ENCODE measurements at places on chromosomes 6 and 20. TPM values are rescaled to one million over a fixed set of nuclear protein-coding genes. Genes with fewer than 3 reads are reported as not detected.

Gene PNLDC1
- polyA plus RNA-seq, result 0.14 TPM

- H3K27ac ChIP-seq, result no peak overlapping the region
- peaks cover 99% of the 10 kb centered on the region for H3K27me3 ChIP-seq
- H3K36me3 ChIP-seq, result no peaks in the 10 kb centered on the region
Observed at GRCh38 chr20:682123-682522, 6.5 kb upstream of the SCRT2 start.

Gene SNAP25
- polyA plus RNA-seq, result 10.9 TPM

Gene AK9
- 17.1 TPM for polyA plus RNA-seq

Gene CST4
- polyA plus RNA-seq, result not detected

Gene PLCB4
- 8.3 TPM for polyA plus RNA-seq

DNA sequence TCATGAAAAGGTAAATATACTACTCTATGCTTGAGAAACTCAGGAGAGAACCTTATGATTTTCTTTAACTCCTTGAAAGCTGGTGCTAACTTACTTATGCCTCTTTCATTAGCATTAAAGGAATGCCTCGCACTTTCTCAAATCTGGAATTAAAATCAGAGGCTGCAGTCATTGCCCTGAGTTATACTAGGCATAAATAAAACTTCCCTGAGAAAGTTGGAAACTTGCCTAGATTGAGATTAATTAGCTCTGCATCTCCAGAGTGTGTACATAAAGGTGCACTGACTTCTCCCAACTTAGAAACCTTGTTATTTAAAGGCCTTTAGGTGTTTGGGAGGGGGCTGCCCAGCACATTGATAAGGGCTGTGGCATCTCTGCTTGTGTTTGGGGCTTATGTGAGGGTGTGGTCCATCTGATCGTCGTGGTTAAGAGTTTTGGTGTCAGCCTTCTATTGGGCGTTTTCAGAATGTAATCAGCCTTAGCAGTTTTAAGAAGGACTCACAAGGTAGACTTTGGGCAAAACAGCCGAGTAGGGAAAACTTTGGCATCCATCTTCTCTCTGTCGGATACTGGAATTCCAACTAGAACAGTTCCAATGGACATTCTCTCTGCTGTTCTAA lies 32.1 kb upstream of the CCN6 start:
- H3K4me3 ChIP-seq, result no peak overlapping the region
- DNase-seq, result no peak
- H3K4me1 ChIP-seq, result no peaks in the 10 kb centered on the region
- no peaks in the 10 kb centered on the region for H3K27me3 ChIP-seq
- H3K27ac ChIP-seq, result no peak overlapping the region

DNA sequence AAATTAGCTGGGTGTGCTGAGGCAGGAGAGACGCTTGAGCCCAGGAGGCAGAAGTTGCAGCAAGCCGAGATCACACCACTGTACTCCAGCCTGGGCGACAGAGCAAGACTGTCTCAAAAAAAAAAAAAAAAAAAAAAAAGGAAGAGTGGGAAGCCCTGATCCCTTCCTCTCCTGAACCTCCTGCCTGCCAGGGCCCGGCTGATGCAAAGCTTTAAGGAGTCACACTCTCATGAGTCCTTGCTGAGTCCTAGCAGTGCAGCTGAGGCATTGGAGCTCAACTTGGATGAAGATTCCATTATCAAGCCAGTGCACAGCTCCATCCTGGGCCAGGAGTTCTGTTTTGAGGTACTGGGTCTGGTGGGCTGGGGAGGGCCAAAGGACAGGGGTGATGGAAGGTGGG lies 15.1 kb downstream of the SYNGAP1 start:
- H3K4me1 ChIP-seq, result peaks cover 4% of the 10 kb centered on the region
- no peak overlapping the region for H3K4me3 ChIP-seq
- no peaks in the 10 kb centered on the region for H3K27me3 ChIP-seq
- peaks cover 44% of the 10 kb centered on the region for H3K36me3 ChIP-seq
- DNase-seq, result no peak
- H3K27ac ChIP-seq, result no peak overlapping the region

GRCh38 chr6:118152524-118152923 lies 245.5 kb downstream of the SLC35F1 start:
- H3K27me3 ChIP-seq, result no peaks in the 10 kb centered on the region
- H3K4me3 ChIP-seq, result no peak overlapping the region
- no peak overlapping the region for H3K27ac ChIP-seq
- H3K4me1 ChIP-seq, result no peaks in the 10 kb centered on the region

DNA sequence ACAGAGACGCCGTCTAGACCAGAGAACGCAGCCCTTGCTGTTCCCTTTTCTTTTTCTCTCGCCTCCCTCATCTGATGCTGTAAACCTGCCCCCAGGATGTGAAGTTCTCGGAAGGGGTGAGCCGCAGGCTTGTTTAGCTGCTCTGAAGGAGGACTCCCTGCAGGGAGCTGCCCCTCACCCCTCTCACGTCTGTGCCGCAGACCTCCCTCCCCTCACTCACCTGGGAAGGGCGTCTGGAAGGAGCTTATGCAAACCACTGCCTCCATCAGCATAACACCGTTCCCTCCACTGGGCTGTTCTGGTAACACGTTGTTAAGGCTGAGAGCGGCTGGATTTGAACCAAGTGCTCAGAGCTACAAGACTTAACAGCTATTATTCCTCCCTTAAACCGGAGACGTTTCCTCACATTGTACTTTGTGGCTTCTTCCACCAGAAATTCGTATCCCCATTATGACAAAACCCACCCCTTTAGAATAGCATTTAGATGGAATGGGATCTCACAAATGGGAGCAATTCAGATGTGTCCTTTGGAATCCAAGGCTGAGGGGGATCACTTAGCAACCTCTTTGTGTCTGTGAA lies 99.8 kb downstream of the SMOC2 start:
- no peaks in the 10 kb centered on the region for H3K36me3 ChIP-seq
- no peak overlapping the region for H3K27ac ChIP-seq
- DNase-seq, result no peak

DNA sequence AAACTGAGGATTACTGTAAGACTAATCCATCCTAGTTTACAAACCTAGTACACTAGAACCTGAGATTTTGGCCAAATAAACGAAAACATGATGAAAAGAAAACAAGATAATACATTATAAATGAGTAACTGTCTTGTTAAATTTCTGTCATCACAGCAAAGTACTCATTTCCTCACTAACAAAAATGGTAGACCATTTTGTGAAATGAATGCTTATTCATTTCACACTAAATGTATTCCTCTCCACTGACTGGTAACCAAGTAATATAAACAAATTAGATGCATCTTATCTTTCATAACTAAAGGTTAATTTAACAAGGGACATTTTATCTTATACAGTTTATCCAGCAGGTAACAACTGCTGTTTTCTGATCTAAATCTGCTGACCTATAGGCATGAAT lies 143.7 kb downstream of the REV3L start:
- no peak for DNase-seq
- peaks cover 31% of the 10 kb centered on the region for H3K36me3 ChIP-seq
- no peak overlapping the region for H3K4me3 ChIP-seq
- H3K4me1 ChIP-seq, result no peaks in the 10 kb centered on the region
- H3K27me3 ChIP-seq, result no peaks in the 10 kb centered on the region

GRCh38 chr6:58073263-58073662 lies 755.8 kb downstream of the PRIM2 start:
- H3K4me1 ChIP-seq, result no peaks in the 10 kb centered on the region
- H3K36me3 ChIP-seq, result no peaks in the 10 kb centered on the region
- H3K4me3 ChIP-seq, result no peak overlapping the region
- H3K27ac ChIP-seq, result no peak overlapping the region
- no peak for DNase-seq

Gene NRN1
- polyA plus RNA-seq, result 9.6 TPM

DNA sequence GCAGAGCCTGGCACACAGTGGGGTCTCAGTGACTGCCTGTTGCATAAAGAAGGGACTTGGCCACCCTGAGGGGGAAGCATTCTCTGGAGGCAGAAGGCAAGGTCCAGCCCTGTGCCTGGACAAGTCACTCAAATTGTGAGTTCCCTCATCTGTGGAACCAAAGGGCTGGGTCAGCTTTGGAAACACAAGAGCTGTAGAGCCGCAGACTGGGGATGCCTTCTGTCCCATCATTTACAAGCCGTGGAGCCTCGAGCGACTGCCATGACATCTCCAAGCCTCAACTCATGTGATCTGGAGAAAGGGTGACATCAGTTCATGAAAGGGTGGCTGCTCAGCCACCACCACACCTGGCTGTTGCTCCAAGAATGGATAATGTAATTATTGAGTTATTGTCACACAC lies 20.4 kb upstream of the SIRPD start:
- H3K4me1 ChIP-seq, result no peaks in the 10 kb centered on the region
- no peak overlapping the region for H3K27ac ChIP-seq
- H3K27me3 ChIP-seq, result no peaks in the 10 kb centered on the region

Gene EDN3
- polyA plus RNA-seq, result 8.2 TPM

DNA sequence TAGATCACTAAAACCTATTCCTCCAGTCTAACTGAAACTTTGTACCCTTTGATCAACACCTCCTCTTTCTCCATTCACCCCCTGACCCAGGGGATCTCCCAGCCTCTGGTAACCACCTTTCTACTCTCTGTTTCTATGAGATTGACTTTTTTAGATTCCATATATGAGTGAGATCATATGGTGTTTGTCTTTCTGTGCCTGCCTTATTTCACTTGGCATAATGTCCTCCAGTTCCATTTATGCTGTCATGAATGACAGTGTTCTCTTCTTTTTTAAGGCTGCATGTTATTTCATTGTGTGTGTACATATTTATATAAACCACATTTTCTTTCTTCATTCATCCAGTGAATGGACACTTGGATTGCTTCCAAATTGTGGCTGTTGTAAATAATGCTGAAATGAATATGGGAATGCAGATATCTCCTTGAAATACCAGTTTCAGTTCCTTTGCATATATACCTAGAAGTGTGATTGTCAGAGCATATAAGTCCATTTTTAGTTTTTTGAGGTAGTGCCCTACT lies 57.7 kb downstream of the DHX35 start:
- DNase-seq, result no peak
- H3K36me3 ChIP-seq, result peaks cover 96% of the 10 kb centered on the region
- H3K27ac ChIP-seq, result no peak overlapping the region
- no peaks in the 10 kb centered on the region for H3K4me1 ChIP-seq
- H3K4me3 ChIP-seq, result no peak overlapping the region
- no peaks in the 10 kb centered on the region for H3K27me3 ChIP-seq

Gene SLC35F1
- polyA plus RNA-seq, result 3.0 TPM

DNA sequence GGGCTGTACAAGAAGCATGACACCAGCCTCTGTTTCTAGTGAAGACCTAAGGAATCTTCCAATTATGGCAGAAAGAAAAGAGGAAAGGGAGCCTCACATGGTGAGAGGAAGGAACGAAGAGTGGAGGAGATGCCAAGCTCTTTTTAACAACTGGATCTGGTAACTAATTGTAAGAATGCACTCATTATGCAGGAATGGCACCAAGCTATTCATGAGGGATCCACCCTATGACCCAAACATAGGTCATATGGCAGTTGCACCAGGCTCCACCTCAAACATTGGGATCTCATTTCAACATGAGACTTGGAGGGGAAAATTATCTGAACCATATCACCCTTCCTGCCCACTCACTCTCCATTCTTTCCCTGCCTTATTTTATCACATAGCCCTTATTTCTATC lies 496.0 kb upstream of the SPTLC3 start:
- H3K4me1 ChIP-seq, result no peaks in the 10 kb centered on the region
- H3K36me3 ChIP-seq, result no peaks in the 10 kb centered on the region
- no peak overlapping the region for H3K27ac ChIP-seq
- H3K27me3 ChIP-seq, result no peaks in the 10 kb centered on the region
- H3K4me3 ChIP-seq, result no peak overlapping the region

DNA sequence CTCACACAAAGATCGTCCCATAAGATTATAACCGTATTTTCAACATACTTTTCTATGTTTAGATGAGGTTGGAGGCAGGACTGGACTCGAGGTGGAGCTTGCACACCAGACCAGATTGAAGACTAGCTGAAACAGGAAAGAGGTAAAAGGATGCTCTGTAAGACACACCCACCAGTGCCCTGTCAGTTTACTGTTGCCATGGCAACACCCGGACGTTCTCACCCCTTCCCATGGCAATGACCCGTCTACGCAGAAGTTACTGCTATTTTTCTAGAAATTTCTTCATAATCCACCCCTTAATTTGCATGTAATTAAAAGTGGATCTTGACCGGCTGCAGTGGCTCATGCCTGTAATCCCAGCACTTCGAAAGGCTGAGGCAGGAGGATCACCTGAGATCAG lies 13.6 kb upstream of the SRSF6 start:
- DNase-seq, result no peak
- H3K27ac ChIP-seq, result no peak overlapping the region
- H3K27me3 ChIP-seq, result no peaks in the 10 kb centered on the region
- H3K4me3 ChIP-seq, result no peak overlapping the region
- no peaks in the 10 kb centered on the region for H3K36me3 ChIP-seq
- H3K4me1 ChIP-seq, result no peaks in the 10 kb centered on the region

GRCh38 chr20:39823224-39823623 lies 861.1 kb downstream of the DHX35 start:
- no peak overlapping the region for H3K27ac ChIP-seq
- H3K4me1 ChIP-seq, result no peaks in the 10 kb centered on the region
- no peak for DNase-seq
- H3K4me3 ChIP-seq, result no peak overlapping the region
- H3K36me3 ChIP-seq, result no peaks in the 10 kb centered on the region

DNA sequence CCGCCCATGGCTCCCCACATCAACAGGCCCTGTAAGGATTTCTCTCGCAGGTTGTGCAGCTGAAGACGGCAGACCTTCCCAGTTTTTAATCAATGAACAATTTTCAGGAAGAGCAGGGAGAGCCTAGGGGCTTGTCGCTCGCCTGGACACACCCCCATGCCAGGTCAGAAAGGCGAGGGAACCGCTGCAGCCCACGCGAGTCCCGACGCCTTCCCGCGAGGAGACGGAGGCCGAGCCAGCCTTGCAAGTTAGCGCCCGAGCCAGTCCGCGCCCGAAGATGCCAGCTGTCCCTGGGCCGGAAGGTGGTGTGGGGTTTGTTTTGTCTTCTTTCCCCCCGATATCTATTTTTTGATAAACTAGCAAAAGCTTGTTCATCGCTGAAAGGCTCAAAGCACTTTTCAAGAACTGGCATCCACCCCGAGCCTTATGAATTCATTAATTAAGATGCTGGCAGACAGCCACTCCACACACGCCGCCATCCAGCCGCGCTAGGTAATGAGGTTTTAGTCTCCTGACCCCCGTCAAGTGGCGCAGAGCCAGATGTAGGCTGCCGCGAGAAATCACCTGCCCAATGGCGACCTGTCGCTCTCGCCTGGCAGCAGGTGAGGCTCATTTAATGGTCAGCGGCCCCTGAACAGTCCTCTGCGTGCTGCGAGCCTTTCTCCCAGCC lies 6.6 kb downstream of the CCDC167 start:
- no peaks in the 10 kb centered on the region for H3K36me3 ChIP-seq
- H3K4me3 ChIP-seq, result no peak overlapping the region
- DNase-seq, result no peak
- no peak overlapping the region for H3K27ac ChIP-seq
- H3K4me1 ChIP-seq, result no peaks in the 10 kb centered on the region

Gene PBOV1
- polyA plus RNA-seq, result not detected
